ENCODE measurements at places on chromosomes 5 and 9.

- no peak for DNase-seq
These were observed 2.6 kb upstream of the SEMA6A start for GRCh38 chr5:116577064-116577788.

GRCh38 chr5:54329731-54330709 is 19.6 kb upstream of the ARL15 start:
- DNase-seq, result no peak

GRCh38 chr9:87850391-87850790 is 32.3 kb upstream of the SPATA31E1 start:
- no peak for DNase-seq

- no peak for DNase-seq
These were observed 55.3 kb downstream of the DAP start for GRCh38 chr5:10705747-10706146.

DNA sequence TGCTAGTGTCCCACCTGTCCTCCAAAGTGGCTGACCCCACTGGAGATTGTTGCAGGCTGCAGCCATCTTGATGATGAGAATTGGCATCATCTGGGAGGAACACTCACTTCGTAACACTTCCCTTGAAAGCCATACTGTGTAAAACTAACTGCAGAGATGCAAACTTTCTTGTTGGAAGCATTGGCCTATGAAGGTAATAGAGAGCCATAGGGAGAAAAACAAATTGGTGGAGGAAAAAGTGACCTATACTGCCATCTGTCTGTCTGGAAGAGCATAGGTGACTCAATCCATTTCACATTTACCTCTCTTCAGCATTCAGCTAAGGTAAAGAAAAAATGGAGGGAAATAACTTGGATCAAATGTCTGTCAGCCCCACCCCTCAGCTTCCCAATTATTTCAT is 473.4 kb downstream of the NTRK2 start:
- no peak for DNase-seq

DNA sequence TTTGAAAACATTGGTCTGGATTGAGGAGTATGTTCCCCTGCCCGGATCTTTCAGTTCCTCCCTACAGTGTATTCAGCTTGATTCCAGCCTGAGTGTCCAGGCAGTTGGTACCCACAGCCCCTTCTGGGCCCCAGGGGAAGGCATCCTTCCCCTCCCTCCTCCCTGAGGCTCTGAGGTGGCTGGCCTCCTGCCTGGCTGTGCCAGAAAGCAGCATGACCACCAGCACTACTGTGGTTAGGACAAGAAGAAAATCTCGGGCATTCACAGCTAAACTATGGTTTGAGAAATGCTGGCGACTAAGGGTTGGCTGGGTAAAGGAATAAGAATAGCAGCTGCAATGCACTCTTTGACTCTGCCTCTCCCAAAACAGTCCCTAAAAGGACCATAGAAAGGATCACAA is 84.6 kb upstream of the LIFR start:
- DNase-seq, result no peak

- no peak for DNase-seq
These were observed 714 bp upstream of the CETN3 start for GRCh38 chr5:90410178-90410762.

DNA sequence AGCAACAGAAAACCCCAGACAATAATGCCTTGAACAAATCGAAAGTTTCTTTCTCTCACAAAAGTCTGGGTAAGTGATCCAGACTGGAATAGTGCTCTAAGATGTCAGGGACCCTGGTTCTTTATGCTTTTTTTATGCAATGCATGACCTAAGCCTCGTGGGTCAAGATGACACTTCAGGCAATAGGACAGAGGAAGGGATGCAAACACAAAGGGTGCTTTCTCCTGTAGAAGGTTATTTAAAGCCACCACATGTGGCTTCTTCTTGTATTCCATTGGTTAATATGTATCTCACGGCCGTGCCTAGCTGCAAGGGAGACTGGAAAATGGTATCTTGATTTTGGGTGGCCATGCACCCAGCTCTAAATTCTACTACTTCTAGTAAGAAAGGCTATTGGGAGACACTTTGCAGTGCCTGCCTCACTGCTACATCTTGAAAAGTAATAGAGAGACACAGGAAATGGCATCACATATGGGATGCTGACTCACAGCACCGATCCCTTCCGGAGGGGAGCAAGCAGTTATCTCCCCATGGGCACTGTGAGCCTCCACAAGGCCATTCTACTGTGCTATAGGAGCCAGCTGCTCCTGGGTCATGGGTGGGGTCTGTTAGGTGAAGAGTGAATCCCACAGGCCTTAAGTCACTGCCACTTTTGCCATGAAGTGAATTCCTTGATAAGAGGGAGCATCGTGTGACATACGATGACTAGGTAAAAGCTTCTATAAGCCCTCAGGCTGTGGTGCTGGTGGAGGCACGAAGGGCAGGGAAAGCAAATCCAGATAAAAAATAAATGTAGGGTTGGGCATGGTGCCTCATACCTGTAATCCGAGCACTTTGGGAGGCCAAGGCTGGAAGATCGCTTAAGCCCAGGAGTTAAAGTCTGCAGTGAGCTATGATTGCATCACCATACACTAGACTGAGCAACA is 32.5 kb upstream of the RAB14 start:
- peak; percentile 65 for DNase-seq

Data from inflammatory macrophage treated with lipopolysaccharide for 4 hours (primary cell).